ENCODE measurements at places on chromosomes 7 and 10.

DNA sequence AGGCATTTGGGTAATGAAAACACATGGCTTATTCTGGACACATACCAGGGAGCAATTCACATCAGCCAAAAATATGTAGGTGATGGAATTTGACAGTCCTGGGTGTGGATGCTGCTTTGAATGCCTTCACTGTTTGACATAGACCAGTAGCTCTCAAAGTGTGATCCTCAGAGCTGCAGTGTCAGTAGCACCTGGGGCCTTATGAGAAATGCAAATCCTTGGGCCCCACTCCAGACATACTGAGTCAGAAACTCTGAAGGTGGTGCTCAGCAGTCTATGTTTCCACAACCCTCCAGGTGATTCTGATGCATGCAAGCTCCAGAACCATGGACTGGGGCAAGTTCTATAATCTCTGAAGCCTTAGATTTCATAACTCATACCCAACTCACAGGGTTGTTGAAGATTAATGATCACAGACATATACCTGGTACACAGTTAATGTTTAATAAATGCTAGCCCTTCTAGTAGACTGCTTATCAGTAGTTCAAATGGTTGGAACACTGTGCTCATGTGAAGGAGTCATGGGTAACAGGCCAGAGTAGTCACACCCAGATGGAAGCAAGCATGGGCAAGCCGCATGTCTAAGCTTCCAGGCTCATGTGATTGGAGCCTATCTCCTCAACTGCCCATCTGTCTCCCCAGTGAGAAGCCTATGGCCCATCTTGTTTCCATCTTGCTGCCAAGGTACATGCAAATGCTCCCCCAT, 715.7 kb downstream of the GRID1 start:
- DNase-seq, result no peak

- no peak for DNase-seq
These were observed 250.0 kb upstream of the KLF6 start for GRCh38 chr10:4034907-4035598.

DNA sequence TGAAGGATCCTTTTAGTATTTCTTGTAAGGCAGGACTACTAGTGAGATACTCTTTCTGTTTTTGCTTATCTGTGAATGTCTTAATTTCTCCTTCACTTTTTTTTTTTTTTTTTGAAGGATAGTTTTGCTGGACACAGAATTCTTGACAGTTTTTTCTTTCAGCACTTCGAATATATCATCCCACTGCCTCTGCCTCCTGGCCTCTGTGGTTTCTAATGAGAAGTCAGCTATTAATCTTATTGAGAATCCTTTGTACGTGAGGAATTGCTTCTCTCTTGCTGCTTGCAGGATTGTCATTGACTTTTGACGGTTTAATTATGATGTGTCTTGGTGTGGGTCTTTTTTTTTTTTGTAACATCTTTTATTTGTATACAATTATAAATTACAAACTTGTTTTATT, 12.6 kb upstream of the WAC start:
- no peak for DNase-seq

DNA sequence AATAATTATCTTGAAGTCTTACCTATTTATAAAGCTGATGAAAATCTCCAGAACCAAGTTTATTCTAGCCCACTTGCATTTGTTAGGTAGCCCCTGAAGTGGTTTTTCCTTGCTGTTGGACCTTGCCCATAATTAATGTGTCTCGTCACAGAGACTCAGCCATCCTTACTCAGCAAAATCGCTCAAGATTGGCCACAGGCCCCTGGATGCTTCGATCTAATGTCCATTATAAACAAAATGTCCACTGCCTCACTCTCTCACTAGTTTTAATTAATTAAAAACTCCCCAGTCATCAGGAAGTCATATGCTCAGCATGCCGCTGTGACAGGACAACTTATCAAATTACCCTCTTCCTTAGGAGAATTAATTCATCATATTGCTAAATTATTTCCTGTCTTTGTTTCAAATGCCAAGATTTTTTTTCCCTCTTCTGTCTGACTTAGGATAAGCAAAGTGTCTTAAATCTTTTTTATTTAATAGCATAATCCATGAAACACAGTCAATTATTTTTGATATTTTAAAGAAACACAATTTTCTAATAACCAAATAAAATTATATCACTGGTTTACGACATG, 126.8 kb upstream of the PCLO start:
- no peak for DNase-seq

DNA sequence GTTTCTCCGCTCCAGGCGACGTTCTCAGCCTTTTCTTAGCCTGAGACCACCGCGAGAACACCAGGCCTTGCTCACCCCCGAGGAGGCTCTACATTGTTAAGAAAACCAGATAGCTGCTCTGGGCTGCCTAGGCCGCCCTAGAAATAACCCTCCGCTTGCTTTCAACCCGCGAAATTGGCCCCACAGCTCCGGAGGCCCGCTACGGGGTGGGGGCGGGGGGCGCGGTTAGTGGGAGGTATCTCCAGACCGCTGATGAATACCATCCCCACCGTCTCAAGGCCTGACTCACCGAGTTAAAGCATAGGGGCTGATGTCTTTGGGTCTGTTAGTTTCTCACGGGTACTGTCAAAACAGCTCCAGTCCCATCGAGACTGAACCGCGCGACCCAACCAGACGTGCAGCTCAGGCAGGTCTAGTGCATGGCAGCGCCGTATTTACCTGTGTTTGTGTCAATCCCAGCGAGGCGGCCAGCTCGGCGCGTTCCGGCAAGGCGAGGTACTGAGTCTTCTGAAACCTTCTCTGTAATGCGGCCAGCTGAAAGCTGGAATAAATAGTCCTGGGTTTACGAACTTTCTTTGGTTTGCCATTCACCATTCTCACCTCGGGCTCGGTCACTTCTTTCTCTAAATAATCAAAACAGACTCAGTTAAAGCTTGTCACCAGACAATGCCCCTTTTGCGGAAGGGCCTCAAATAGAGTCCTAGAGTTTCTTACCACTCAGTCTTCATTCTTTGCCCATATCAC, 2.7 kb downstream of the DLX5 start:
- DNase-seq, result no peak

- no peak for DNase-seq
These were observed 346.8 kb downstream of the ABCA13 start for GRCh38 chr7:48518092-48518491.

DNA sequence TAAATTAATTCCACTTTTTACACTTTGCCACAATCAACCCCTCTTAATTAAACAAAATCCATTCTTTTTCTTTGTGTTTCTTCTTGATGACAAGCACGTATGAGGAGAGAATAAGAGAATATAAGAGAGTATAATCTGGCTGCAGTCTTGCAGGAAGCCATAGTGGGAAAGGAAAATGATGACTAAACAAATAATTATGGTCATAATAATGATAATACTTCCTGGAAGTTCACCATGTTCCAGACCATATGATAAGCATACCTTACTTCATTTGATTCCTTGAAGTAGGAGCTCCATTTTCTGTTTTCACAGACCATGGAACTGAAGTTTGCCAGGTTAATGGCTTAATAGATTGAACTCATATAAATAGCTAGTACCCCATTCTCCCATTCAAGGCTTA, 237.8 kb downstream of the SEMA3D start:
- no peak for DNase-seq

Data from KG1 (cell line).